ENCODE measurements at places on chromosomes 7 and 10.

DNA sequence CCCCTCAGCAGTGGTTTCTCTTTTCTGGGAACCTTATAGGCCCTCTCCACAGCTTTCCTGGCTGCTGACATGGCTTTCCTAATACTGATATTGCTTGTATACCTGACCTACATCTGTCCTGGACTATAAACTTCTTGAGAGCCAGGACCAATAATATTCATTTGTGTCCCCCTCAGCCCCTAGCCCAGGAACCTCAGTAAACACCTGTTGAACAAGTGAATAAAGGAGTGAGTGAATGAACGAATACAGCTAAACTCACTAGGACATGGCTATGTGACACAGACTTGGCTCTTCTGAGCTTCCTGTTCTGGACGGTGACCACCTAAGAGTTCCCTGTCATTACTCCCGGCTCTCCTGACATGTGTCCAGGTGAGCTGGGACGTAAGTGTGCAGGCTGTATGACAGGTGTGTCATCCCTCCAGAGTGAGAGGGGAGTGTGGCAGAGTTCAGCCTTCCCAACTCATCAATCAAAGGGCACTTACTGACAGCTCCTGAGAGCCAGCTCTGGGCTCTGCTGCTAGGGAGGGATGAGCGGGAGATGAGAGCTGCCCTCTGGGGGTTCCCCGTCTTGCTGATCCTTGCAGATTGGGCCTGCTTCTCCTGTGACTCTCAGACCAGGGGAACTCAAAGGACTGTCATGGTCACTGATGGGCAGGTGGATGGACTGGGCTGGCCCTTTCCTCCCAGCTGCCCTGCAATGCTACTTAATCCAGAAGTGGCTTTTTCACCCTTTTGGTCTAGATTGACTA is 84.5 kb downstream of the HIF1AN start:
- DNase-seq = no peak

GRCh38 chr7:47648275-47648925 is 66.5 kb upstream of the TNS3 start:
- DNase-seq = no peak

- DNase-seq = no peak
Observed at GRCh38 chr7:98107313-98107721, 655 bp downstream of the LMTK2 start.

DNA sequence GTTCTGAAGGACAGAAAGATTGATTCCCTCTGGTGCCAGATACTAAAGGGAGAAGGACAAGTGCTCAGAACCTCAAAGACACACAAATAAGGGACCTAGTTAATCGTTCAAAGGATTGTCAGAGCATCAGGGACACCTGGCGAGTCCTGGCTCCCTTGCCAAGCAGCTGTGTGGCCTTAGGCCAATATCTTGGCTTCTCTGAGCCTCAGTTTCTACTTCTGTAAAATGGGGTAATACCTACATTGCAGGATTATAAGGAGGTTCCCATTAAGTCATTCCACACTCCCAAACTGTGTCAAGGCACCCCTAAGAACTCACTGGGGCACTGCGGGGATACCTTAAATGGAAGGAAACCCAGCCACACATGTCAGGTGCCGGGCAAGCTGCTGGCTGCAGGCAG is 29.4 kb downstream of the DRGX start:
- DNase-seq = no peak

- no peak for DNase-seq
Observed at GRCh38 chr10:17425584-17426262, 28.7 kb downstream of the ST8SIA6 start.

All from AG04449 (cell line).